ENCODE measurements at places on chromosomes 12 and 14.

DNA sequence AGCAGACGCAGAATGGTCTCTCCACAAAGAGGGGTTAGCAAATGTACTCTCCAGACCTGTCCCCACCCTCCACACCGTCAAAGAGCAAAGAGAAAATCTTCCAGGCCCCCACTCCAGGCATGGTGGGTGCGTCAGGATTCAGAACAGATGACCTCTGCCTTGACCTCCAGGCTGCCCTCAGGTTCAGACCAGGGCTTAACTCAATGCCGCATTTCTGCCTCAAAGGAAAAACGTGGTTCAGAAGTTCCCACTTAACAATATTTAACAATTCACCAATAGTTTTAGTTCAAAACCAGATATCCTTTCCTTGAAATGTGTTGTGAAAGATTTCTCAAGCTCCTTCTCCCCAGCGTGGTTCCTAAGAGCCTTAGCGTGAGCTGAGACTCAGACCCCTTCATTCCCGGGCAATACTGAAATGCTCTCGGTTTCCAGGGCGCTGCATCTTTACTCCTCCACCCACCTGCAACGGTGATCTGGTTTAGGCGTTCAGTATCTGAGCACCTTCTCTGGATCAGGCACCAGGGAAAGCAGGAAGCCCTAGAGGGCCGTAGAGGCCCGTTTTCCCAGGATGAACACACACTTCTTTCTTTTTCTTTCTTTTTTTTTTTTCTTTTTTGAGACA lies 22.9 kb downstream of the HSP90AA1 start:
- peak; percentile 36 for DNase-seq

- no peak for DNase-seq
These were observed 18.2 kb downstream of the CINP start for GRCh38 chr14:102344485-102344884.

GRCh38 chr14:88848571-88848970 lies 24.1 kb downstream of the TTC8 start:
- DNase-seq, result no peak

- no peak for DNase-seq
These were observed 24.1 kb downstream of the NUP37 start for GRCh38 chr12:102095677-102096263.

DNA sequence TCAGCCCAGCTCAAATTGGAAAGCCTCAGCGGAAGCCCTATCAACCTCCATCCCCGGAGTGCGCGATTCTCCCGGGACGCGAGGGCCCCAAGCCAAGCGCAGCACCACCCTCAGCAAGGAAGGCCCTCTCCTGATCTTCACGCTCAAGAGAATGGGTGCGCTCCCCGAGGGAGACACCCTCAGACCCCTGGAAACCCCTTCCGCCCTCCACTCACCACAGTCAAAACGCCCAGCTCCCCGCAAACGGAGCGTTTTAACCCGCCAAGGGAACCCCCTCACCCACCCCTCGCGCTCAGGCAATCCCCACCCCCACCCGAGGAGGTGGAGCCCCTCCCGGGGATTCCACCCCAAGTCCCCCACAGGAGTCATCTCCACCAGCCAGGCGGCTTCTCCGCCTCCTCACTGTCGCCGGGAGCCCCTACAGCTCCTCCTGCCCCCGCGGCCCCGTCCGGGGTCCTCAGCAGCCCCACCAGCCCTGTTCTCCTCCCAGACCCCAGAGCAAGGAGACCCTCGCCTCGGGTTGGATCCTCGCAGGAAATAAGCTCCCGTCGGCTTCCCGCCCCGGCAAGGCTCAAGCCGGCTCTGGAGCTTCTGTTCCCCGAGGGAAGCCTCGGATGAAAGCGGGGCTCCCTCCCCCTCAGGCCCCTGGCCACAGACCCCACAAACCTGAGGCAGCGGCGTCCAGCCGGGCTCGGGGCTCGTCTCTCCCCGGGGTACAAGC lies 507 bp downstream of the BAZ2A start:
- no peak for DNase-seq

- no peak for DNase-seq
These were observed 400.9 kb upstream of the CCDC196 start for GRCh38 chr14:66085224-66085623.

GRCh38 chr12:77830583-77831351 lies at the start of gene NAV3:
NAV3 (plus strand) TSS chr12:77830894; CDS start chr12:77831462, 568 bp downstream.
- DNase-seq, result no peak

- no peak for DNase-seq
These were observed 35.9 kb upstream of the TMTC2 start for GRCh38 chr12:82650627-82651337.

- DNase-seq, result no peak
These were observed 78.1 kb upstream of the NOS1 start for GRCh38 chr12:117439531-117440001.

- peak; percentile 97 for DNase-seq
These were observed at the start of gene OGFOD2 for GRCh38 chr12:122974892-122975789. OGFOD2 (plus strand) TSS chr12:122975244; CDS start chr12:122975252, 8 bp downstream.

DNA sequence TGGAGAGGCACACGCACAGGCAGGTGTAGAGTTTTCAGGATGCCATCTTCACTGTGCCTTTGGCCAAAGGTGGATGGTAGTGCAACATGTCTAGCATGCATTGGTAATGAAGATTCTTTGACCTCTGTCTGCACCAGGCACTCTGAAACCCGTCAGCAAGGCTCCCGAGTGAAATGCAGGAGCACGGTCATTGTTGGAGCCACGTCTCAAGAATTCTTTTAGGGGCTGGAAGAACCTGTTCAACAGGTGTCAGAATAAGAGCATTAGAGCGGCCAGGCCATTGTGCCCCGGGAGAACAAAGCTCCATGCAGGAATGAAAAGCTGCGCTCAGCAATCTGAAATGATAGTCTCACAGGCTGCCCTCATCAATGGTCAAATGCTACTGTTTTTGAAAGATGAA lies 40.2 kb upstream of the DICER1 start:
- DNase-seq, result no peak

- DNase-seq, result no peak
These were observed 36.6 kb downstream of the WDR89 start for GRCh38 chr14:63605041-63605532.

- no peak for DNase-seq
These were observed 1077.6 kb upstream of the FOXG1 start for GRCh38 chr14:27688841-27689444.

DNA sequence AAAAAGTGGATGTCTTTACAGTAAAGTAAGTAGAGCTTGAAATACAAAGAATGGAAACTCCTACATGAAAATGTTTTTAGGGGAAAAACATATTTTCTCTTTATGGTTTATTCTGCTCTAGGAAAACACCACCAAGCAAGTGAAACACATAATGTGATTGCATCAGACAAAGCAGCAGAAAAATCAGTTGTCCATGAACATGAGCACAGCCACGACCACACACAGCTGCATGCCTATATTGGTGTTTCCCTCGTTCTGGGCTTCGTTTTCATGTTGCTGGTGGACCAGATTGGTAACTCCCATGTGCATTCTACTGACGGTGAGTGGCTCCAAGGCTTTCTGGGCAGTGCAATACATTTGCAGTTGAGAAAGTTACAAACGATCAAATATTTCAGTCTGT lies 42.6 kb upstream of the PLEKHD1 start:
- no peak for DNase-seq

DNA sequence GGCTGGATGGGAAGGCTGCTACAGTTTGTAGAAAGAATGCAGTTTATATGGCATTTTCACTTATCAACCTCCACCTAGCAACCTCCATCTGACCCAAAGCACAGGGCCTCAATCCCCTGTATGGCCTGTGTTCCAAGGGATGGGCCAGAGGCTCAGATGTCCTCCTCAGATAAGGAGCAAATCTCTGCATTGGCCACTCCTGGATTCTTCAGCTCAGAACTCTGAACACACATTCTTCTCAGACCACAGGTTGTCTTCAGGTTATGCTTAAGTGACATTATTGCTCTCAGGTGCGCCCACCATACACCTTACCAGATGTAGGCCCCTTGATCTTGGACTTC lies 47.9 kb upstream of the JDP2 start:
- no peak for DNase-seq

DNA sequence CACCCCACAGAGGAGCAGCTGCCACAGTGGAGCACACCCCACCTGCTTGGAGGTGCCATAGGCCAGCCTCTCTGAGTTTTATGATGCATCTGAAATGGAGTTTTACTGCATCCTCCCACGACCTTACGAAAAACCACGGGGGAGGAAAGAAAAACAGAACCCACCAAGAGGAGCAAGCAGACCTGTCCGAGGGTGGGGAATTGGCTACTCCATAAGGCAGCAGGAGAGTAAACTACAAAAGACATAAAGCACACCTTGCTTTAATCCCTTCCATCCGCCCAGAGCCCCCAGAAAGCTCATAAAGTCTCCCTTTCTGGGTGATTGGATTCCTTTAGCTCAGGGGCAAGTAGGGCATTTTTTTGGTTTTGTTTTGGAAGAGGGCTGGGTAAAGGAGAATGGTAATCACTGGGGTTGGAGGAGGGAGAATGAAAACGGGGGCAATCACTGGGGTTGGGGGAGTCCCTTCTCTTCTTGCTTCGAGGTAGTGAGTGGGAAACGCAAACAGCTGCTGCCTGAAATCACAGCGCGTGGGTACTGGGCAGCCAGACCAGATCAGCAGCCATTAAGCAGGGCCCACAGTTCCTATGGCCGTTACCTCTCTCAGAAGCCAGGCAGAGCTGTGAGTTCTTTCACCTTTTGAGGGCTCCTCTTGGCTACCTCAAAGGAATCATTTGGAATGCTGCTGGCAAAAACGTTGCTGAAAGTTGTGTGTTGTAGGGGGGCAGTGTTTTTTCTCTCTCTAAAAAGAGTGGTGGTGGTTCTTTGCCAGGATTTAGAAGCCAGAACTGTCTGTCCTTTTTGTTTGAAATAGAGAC lies 433.6 kb downstream of the ZFP36L1 start:
- DNase-seq, result no peak

DNA sequence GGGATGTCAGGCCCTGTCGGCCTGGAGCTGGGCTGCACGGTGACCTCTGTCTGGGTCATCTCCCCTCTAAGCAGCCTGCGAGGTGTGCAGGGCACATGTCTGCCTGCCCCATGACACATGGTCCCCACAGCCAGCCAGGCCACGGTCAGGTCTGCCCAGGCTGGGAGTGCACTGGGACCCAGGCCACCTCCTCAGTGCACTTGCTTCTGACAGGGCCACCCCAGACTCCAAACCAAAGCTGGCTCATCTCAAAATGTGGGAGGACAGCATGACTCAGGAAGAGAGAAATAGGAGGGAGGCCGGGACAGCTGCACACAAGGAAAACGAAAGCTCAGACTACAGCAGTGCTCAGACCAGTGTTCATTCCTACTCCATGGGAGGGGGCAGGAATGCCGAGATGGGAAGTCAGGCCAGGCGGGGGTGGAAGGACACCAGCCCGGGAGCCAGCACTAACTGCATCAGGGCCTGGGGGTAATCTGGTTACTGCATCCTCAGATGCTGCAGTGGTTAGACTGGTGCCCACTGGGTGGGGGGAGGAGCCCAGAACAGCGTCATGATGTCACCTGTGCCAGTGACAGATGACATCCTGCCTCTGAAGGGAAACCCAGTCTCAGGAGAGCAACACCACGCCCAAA lies 4.0 kb downstream of the P2RX2 start:
- DNase-seq, result no peak

DNA sequence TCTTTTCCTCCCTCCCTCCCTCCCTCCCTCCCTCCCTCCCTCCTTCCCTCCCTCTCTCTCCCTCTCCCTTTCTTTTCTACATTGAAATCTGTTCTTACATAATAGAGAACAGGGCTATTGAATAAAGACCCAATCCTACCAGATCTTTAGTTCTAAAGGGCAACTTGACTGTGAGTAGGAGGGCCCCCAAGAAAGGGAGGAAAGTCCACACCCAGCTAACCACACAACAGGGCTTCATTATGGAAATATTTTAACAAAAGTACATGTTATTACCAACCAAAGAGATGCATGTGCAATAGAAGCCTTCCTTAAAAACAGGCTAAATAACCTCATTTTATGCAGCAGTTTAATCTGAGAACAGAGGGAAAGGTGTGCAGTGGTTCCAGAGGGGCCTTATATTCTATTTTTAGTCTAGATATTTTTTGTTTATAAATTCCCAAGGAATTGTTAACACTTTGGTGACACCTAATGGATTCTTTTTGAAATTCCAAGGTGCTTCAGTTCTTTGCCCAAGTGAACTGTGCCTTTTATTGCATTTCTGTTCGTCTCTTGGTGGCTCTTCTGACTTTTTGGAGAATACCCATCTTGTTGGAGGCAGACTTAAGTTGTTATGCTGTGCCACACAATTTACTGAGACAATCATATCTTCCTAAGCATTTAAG lies 63.0 kb downstream of the GNS start:
- no peak for DNase-seq

GRCh38 chr14:52241087-52241793 lies 26.3 kb upstream of the PTGDR start:
- DNase-seq, result no peak

DNA sequence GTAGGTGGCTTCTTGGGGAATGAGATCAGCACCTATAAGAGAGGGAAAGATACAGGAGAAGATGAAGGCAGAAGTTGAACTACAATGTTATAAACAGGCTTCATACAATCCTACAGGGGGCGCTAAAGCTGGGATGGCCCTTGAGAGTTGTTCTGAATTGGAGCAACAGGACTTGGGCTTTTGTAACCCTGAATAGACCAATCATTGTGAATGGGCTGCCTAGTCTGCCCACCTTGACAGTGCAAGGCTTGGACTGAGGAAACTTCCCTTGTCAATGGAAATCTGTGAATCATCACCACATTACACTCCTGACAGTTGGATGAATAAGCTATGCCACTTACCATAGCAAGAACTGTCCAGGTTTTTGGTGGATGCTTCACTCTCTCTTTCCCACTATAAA lies 306.1 kb downstream of the KCNC2 start:
- no peak for DNase-seq

DNA sequence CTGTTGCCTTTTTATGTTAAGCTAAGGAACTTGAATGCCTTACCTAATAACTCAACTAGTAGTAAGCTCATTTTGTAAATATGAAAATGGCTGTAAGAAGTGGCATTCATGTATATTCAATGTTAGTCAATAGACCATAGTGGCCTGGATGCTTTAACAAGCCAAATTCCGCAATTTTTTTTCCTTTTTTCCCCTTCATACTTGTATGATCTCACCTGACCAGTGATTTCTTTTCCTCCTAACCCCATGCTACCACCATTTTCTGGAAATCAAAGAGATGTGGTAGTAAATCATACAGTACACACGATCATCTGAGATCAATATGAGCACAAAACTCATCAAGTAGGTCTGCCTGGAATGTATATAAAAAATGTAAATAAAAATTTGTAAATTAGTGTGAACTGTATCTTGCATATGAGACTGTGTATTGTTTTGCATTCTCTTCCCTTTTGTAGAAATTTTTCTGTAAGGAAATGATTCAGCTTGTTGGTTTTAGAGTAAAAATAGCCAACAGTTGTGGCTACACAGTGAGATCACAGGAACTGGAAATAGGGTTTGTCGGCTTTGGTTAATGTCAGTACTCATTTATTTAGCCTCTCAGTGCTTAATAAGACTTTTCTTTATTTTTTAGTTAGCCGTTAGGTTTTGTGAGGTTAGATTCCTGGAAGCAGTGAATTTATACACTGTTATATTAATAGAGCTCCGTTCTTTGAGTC lies 62.5 kb downstream of the ETNK1 start:
- no peak for DNase-seq

DNA sequence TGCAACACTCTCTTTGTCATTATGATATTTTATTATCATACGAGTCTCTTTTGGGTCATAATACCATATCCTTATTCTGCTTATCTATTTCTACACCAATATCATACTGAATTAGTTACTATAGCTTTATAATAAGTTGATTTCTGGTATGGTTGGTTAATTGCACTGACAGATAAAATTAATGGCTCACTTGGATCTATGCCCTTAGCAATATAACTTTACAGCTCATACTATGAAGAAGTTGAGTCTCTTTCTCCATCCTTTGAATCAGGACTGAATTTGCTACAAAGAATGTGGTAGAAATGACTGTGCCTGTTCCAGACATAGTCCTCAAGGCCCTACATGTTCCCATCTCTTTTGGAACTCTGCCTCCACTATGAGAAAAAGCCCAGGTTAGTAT lies 139.7 kb upstream of the DYRK2 start:
- DNase-seq, result no peak

Data from aorta (tissue), 5 donors.